Activated CD4-positive, alpha-beta T cell treated with anti-CD3 and anti-CD28 coated beads, Interleukin-2, amount 10 ng/mL, durations not matched to agents 24 days and 14 days (primary cell): ENCODE measurements at places on chromosomes 11 and 22. TPM values are rescaled to one million over a fixed set of nuclear protein-coding genes. Genes with fewer than 3 reads are reported as not detected.

PGR gene
- not detected in 2 replicates for total RNA-seq

CNGA4 gene
- not detected in 2 replicates for total RNA-seq

DNA sequence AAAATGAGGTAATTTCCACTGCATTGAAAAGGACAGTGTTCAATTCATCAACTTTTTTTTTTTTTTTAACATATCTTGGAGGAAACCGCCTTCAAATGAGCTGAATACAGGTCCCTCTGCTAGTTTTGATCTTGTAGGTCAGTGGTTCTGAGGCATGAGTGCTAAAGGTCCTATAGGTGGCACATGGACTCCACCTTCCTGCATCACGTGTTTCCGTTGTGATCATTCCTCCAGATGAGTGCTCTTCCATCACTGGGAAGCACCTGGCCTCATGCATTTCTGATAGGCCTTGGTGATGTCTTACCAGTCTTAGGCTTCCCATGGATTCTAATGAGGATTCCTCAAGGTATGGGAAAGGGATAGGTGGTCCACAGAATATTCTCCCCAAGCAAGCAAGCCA, 37.8 kb downstream of the FDX1 start:
- H3K4me3 ChIP-seq, result no peak overlapping the region
- H3K27me3 ChIP-seq, result no peaks in the 10 kb centered on the region
- H3K4me1 ChIP-seq, result peaks cover 6% of the 10 kb centered on the region
- peak; percentile 34 for DNase-seq
- peaks cover 17% of the 10 kb centered on the region for H3K36me3 ChIP-seq

FOLH1 gene
- total RNA-seq, result not detected in 2 replicates

GRCh38 chr11:468036-468435, 18.0 kb downstream of the PTDSS2 start:
- no peaks in the 10 kb centered on the region for H3K27me3 ChIP-seq
- H3K27ac ChIP-seq, result peak overlapping the region; percentile 26
- peaks cover 5% of the 10 kb centered on the region for H3K36me3 ChIP-seq
- no peak for DNase-seq
- H3K4me1 ChIP-seq, result no peaks in the 10 kb centered on the region
- H3K4me3 ChIP-seq, result no peak overlapping the region

- no peak for DNase-seq
- no peak overlapping the region for H3K27ac ChIP-seq
- no peaks in the 10 kb centered on the region for H3K36me3 ChIP-seq
- H3K27me3 ChIP-seq, result peaks cover 7% of the 10 kb centered on the region
- no peak overlapping the region for H3K4me3 ChIP-seq
- H3K4me1 ChIP-seq, result no peaks in the 10 kb centered on the region
Observed at GRCh38 chr11:60821827-60822599, 19.9 kb upstream of the CCDC86 start.

DNA sequence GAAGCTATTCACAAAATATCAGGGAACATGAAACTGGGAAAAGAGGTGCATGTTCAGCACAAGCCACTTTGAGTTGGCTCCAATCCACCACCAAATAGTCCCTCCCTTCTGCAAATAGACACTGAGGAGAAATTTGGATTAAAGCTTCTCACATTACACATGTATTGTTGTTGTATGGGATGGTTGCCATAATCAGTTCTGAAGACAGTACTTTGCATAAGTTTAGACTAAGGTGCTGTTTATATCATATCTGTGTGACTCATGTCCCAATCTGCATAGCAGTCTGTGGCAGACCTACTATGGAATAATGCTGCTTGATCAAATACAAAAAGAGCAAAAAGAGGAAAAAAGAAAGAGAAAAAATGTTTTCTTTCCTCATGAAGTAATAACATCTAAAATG, 376.7 kb upstream of the DDI1 start:
- no peaks in the 10 kb centered on the region for H3K4me1 ChIP-seq
- H3K27me3 ChIP-seq, result no peaks in the 10 kb centered on the region
- no peak for DNase-seq
- H3K27ac ChIP-seq, result no peak overlapping the region
- no peak overlapping the region for H3K4me3 ChIP-seq
